ENCODE measurements at places on chromosomes 5 and 9.

DNA sequence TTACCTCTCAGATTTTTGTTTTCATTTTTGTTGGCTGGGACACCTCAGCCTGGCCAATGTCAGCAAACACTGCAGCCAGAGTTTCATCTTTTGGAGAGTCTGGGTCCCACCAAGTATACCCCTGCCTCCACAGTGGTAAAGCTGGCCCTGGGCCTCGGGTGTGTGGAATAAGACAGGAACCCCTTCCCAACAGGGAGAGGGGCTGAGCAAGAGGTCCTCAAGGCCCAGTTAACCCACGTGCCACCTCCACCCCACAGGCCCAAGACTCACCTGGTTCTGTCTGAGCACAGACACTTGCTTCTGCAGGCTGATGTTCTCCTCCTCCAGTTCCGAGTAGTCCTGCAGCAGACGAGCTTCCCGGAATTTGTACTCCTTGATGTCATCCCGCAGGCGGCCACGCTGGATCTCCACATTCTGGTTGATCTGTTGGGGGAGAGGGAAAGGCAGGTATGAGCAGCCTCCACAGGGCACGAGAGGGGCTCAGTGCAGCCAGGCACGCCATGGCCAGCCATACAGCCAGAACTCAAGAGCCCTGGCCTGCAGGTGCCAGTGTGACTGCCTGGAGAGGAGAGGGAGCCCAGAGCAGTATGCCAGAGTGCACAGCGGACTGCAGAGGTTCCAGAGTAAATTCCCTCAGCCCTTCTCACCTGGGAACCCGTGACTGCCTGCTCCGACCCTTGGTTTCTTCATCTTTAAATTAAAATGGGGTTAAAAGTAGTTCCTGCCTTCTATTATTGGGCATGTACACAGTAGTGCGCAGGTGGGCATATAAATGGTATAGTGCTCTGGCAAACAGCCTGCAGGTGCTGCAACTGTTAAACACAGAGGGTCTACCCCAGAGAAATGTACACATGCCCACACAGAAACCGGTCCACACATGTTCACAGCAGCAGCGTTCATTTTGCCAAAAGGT, 42.0 kb downstream of the BICD2 start:
- DNase-seq, result no peak

GRCh38 chr9:114343471-114344187, 14.0 kb downstream of the ORM2 start:
- no peak for DNase-seq

DNA sequence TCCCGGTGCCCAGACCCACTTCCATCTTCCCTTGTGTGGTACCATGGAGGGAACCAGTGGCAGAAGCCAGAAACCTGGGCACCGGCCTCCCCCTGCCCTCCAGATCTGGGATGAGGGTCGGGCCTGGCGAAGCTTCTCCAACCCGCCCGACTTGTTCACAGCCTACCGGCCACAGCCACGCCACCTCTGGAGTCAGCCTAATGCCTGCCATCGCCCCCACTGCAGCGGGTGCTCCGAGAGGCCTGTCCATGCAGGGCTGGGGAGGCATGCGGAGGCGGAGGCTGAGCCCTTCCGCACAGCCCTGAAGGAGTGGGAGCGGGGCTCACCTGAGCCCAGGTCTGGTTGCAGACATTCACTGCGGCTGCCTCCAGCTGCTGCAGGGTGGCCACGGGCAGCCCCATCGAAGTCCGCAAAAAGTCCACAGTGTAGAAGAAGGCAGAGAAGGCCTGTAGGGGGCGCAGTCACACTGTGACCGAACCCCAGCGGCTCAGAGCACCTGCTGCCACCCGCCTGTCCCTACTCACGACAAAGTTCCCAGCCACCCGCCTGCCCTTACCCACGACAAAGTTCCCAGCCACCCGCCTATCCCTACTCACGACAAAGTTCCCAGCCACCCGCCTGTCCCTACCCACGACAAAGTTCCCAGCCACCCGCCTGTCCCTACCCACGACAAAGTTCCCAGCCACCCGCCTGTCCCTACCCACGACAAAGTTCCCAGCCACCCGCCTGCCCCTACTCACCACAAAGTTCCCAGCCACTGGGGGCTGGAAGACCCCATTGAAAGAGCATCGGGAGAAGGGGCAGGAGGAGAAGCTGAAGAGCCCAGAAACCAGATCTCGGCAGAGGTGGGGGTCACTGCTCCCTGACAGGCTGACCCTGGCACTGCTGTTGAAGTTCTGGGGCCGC, 3.8 kb upstream of the NPDC1 start:
- no peak for DNase-seq

DNA sequence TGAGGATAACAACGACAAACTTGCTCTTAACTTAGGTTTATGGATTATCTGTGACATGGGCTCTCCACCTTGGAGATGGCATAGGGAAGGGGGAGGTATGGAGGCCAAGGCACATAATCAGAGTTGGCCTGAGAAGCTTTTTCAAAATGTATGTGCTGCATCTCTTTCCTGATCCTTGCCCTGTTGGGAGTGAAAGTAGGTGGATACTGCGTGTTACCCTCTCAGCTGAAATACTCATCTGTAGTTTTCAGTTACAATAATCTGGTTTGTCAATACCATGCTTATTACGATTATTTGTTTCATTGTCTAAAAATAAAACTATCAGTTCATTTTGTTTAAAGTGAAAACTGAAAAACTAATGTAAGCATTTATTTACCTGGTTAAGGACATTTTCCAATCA, 86.7 kb downstream of the SLC44A1 start:
- no peak for DNase-seq

DNA sequence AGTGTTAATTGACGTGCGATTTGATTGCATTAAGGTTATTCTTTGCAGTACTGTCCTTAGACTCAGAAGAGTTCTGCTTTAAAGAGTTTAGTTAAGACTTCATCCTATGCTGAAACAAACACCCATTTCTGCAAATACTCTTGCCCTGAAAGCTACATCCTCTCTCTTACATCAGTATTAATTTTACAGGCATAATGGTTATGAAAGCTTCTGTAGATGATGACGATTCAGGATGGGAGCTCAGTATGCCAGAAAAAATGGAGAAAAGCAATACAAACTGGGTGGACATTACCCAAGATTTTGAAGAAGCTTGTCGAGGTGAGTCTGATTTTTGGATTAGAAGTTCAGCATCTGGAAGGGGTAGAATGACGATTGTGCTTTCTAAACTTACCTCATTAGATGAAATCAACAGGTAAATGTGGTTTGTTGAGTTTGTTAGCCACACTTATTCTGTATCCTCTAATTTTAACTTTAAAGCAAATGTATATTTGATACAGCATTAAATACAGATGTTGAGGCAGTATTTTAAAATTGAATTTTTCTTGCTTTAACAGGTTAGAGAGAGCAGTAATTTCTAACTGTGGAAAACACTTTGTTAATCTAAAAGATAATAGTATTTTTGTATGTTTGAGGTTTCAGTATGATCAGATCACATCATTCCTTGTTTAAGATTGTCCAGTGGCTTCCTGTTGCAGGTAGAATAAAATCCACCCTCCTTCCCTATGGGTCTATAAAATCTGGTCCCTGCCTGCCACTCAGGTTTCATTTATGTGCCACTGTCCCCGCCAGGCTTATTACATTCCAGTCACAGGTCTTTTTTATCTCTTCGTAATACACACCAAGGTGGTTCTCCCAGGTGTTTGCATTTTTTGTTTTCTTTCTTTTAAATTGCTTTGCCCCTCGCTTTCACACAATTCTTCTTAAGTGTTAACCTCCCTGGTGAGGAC, 1.3 kb downstream of the NAA35 start:
- DNase-seq, result no peak

GRCh38 chr5:3036041-3036788, 284.7 kb upstream of the IRX2 start:
- no peak for DNase-seq
